ENCODE measurements at places on chromosomes 5 and 9.
A peak's percentile ranks its signal among the peaks of the same experiment; 100 is the strongest.

- H3K36me3 ChIP-seq: no peaks in the 10 kb centered on the region
- H3K4me1 ChIP-seq: no peaks in the 10 kb centered on the region
- DNase-seq: no peak
- H3K4me3 ChIP-seq: no peak overlapping the region
These were observed 44.2 kb downstream of the NACC2 start for GRCh38 chr9:136050701-136051452.

DNA sequence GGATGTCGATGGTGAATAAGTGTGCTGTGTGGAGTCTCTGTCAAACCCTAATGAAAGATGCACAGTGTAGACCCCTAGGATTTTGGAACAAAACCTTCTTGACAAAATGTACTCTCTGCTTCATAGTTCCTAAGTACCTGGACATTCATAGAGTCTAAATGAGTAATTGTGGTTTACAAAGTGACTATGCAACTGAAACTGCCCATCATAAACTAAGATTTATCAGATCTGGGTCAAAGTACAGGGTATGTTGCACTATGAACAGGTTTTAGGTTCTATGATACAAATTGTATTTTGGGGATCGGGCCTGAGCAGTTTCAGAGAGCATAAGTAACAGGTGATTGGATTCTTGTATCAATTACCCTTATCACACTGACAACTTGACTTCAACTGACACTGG is 79.4 kb downstream of the LURAP1L start:
- H3K4me3 ChIP-seq: no peak overlapping the region
- no peaks in the 10 kb centered on the region for H3K4me1 ChIP-seq
- no peaks in the 10 kb centered on the region for H3K36me3 ChIP-seq
- H3K27me3 ChIP-seq: no peaks in the 10 kb centered on the region
- H3K27ac ChIP-seq: no peak overlapping the region
- no peak for DNase-seq

GRCh38 chr9:125431741-125432271 is 170.2 kb downstream of the GAPVD1 start:
- DNase-seq: no peak
- no peaks in the 10 kb centered on the region for H3K36me3 ChIP-seq
- H3K4me3 ChIP-seq: no peak overlapping the region
- no peaks in the 10 kb centered on the region for H3K27me3 ChIP-seq
- H3K27ac ChIP-seq: no peak overlapping the region

- DNase-seq: no peak
- H3K36me3 ChIP-seq: no peaks in the 10 kb centered on the region
- no peaks in the 10 kb centered on the region for H3K4me1 ChIP-seq
- no peak overlapping the region for H3K4me3 ChIP-seq
- peaks cover 24% of the 10 kb centered on the region for H3K27me3 ChIP-seq
These were observed 141.1 kb upstream of the SMIM23 start for GRCh38 chr5:171644536-171644935.

DNA sequence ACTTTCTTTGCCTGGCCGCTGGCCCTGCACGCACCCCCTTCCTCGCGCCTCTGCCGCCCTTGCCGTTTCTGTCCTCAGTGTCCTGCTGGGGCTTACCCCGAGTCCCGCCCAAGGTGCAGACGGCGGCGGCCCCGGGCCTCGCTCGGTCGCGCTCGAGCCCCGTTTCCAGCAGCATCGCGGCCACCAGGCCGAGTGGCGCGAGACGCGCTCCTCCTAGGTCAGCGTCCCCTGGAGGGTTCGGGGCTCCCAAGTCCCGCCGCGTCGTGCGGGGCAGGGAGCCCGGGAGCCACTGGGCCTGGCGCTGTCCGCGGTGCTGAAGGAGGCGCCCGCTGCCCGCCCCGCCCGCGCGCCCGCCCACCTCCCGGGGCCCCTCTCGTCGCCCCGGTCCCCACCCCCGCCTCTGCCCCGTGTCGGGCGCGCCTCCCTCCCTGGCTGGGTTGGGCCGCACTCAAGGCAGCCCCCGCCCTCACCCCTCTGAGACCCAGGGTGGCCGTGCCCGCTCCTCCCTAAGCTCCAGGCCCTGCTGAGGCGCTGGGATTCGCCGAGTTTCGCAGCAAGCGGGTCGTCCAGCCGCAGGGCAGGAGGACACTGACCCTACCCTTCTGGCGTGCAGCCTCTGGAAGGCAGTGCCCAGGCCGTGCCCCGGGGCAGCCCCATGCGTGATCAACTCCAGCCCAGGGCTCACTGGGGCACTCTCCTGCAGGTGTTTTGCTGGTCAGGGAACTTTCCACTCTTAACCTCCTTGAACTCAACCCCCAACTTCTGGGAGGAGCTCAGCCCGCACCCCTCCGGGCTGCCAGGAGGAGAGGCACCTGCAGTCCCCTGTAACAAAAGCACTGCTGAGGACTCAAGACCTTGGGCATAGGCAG is at the start of gene LHX3:
TSS of gene LHX3 (minus strand) at position 291 of the 869 bp plus-strand sequence. CDS start at position 175, 116 bp downstream.
- H3K27me3 ChIP-seq: no peaks in the 10 kb centered on the region
- no peak for DNase-seq
- H3K4me3 ChIP-seq: no peak within 1 kb of the TSS
- H3K36me3 ChIP-seq: peaks cover 6% of the 10 kb centered on the region

DNA sequence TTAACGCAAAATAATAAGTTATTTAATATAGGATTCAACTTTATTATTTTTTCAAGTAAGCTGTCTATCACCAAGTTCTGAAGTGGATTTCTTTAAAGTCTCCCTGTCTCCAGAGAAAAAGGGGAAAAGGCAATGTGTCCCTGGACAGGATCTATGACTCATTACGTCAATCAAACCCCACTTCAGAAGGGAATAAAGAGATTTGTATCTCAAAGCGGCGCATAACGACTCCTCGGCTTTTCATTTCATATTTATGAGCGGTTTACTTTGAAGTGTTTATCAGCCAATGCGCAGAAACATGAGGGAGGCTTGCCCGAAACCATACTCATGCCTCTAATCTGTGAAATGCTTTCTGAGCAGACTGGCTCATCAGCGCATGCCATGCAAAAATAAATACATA is 938.6 kb upstream of the WWC1 start:
- H3K27me3 ChIP-seq: no peaks in the 10 kb centered on the region
- no peaks in the 10 kb centered on the region for H3K4me1 ChIP-seq
- no peaks in the 10 kb centered on the region for H3K36me3 ChIP-seq
- DNase-seq: no peak
- no peak overlapping the region for H3K4me3 ChIP-seq

GRCh38 chr9:71754151-71754550 is 14.2 kb downstream of the CEMIP2 start:
- H3K4me1 ChIP-seq: no peaks in the 10 kb centered on the region
- H3K27me3 ChIP-seq: no peaks in the 10 kb centered on the region
- no peak overlapping the region for H3K27ac ChIP-seq
- H3K4me3 ChIP-seq: no peak overlapping the region
- no peaks in the 10 kb centered on the region for H3K36me3 ChIP-seq

DNA sequence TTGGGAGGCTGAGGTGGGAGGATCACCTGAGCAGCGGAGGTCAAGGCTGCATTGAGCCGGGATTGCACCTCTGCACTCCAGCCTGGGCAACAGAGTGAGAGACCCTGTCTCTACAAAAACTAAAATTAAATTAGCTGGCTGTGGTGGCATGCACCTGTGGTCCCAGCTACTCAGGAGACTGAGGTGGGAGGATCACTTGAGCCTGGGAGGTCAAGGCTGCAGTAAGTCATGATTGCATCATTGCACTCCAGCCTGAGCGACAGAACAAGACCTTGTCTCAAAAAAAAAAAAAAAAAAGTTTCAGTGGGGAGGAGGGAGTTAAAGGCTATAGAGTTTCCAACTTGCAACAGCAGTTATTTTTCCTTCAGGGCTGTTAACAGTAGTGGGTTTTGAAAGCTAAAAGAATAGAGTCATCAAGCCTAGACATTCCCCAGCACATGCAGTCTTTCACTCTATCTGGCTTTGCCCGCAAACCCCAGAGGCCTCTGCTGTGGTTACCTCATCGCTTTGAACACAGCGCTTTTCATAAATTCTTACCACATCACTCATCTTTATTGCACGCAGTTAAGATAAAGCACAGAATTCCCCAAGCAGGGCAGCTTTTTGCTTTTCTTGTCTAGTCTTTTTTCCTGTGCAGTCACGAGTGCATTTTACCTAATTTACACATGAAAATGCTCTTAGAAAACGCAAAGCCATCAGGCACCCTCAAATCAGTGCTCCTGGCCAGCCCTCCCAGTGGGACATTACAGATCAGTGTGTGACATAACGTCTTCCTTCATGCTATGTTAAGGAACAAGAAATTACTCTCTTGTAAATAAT is 8.7 kb upstream of the SLC2A8 start:
- no peaks in the 10 kb centered on the region for H3K4me1 ChIP-seq
- no peak overlapping the region for H3K4me3 ChIP-seq
- peaks cover 63% of the 10 kb centered on the region for H3K27me3 ChIP-seq
- H3K36me3 ChIP-seq: no peaks in the 10 kb centered on the region

DNA sequence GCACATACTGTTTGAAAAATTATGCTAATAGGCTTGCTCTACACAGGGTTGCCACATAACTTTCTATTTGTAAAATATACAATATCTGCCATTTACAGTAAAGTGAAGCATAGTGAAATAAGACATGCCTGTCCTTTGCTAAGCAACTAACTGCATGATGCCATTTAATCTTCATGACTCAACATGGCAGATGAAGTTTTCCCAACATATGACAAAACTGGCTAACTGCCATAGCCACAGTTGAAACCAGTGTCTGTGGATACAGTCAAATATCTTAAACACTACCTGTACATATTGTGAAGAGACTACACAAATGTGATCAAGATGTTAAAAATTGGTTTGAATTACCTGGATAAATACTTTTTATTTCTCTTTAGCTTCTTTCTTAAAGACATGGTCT is 3.1 kb upstream of the DMAC1 start:
- no peak overlapping the region for H3K27ac ChIP-seq
- no peak for DNase-seq
- peaks cover 7% of the 10 kb centered on the region for H3K36me3 ChIP-seq
- peaks cover 17% of the 10 kb centered on the region for H3K4me1 ChIP-seq

GRCh38 chr5:64207978-64208377 is 42.3 kb downstream of the RNF180 start:
- no peaks in the 10 kb centered on the region for H3K4me1 ChIP-seq
- no peaks in the 10 kb centered on the region for H3K36me3 ChIP-seq

DNA sequence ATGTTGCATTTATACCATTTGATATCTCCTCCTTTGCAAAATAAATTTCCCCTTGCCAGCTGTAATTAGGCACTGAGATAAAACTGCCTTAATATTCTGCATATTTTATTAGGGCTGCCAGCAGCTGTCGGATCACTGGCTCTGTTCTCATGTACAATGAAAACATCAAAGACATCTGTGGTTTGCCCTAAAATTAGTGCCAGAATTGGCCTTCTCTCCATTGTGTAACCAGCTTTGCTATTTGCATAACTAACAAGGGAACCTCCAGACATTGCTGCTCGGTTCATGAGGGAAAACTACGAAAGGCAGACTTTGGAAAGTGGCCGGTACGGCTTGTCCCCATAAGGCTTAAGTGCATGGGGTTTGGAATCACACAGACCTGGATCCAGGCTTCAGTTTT is 45.5 kb upstream of the KIF2A start:
- H3K27me3 ChIP-seq: no peaks in the 10 kb centered on the region
- H3K4me3 ChIP-seq: no peak overlapping the region
- H3K27ac ChIP-seq: no peak overlapping the region

DNA sequence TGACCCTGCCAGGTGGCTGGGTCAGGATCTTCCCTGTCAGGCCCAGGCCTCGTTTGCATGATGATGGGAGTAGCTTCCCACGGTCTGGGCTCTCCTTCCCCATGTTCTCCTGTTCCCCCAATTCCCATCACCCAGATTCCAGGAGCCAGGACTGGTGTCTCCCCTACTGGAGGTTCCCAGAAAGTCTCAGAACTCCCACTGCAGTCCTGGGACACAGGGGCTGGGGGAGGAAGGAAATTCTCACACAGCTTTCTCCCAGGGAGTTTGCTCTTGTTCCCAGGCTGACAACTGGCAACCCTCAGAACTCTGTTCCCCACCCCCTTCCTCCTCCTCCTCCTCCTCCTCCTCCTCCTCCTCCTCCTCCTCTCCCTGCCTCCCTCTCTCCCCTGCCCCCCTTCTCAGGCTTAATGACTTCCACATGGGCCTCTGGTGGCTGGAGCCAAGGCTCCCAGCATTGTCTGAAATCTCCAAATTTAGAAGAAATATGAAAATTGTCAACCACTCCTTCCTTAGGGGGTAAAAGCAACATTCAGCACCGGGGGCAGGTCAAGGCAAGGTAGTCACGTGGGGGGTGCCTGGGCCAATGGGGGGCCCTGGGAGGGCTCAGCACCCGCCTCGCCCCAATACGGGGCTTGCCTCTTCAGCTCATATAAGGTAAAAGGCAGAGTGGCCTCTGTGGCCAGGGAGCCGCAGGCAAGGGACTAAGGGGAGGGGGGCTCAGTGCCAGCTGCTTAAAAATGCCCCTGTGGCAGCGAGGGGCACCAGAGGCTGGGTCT is 27.3 kb upstream of the IL17B start:
- no peaks in the 10 kb centered on the region for H3K36me3 ChIP-seq
- no peak overlapping the region for H3K27ac ChIP-seq
- no peaks in the 10 kb centered on the region for H3K4me1 ChIP-seq
- no peak for DNase-seq
- H3K4me3 ChIP-seq: no peak overlapping the region

GRCh38 chr5:96388176-96388575 is 44.9 kb downstream of the PCSK1 start:
- DNase-seq: no peak
- H3K27ac ChIP-seq: no peak overlapping the region
- H3K27me3 ChIP-seq: peaks cover 16% of the 10 kb centered on the region
- no peaks in the 10 kb centered on the region for H3K36me3 ChIP-seq
- H3K4me3 ChIP-seq: no peak overlapping the region

DNA sequence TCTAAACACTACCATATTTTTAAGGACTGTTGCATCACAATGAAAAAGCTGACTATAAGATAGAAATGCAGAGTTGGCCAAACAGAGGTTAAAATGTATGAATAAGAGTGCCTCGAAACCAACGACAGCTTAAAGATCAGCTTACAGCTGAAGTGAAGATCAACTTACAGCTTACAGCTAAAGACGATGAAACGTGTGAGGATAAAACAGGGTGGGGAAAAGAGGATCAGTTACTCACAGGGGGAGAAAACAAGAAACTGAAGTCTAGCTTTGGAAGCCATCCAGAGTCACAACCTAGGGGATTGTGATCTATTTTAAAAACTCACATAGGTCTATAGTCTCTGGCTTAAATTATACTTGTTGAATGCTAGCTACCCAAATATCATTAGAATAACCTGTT is 220.0 kb downstream of the SNCAIP start:
- H3K4me3 ChIP-seq: no peak overlapping the region
- H3K27ac ChIP-seq: no peak overlapping the region
- no peaks in the 10 kb centered on the region for H3K4me1 ChIP-seq
- no peaks in the 10 kb centered on the region for H3K27me3 ChIP-seq

DNA sequence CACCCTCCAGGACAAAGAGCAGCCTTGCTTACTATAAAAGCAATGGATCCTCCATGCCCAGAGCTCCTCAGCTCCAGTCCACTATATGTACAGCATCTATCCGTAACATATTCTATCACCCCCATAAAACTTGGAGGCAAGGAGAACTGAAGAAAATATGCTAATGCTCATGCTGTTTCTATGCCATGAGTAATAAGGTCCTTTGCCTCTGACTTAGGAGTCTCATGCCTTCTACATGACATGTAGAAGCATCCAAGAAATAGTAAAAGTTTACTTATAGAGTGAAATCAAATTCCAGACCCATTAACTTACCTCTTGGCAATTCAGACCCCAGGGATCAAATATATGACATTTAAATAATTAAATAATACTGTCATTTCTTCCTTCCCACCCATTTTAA is 33.7 kb downstream of the SSBP2 start:
- no peak overlapping the region for H3K4me3 ChIP-seq
- H3K27me3 ChIP-seq: no peaks in the 10 kb centered on the region
- H3K4me1 ChIP-seq: peaks cover 58% of the 10 kb centered on the region
- H3K27ac ChIP-seq: peak overlapping the region; percentile 28
- peaks cover 26% of the 10 kb centered on the region for H3K36me3 ChIP-seq
